ENCODE measurements at places on chromosomes 4 and X.

DNA sequence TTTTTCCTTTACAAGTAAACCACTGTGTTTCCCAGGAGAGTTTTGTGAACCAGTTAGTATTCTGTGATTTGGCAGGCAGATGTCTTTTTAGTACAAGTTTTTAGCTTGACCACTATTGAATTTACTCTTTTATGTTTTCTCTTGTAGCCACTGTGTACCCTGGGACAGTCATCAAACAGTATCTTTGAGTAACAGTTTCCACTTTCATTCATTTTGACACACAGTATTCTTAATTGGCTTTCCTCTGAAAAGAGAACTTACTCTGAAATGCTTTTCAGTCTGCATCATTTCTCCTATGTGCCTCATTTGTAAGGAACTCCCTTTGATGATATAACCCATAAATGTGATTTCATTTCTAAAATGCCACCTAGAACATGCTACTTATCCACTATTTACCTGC is 476.5 kb downstream of the PDGFC start:
- no peak for DNase-seq

- DNase-seq: no peak
Measured at GRCh38 chrX:96683997-96684338, 674 bp upstream of the DIAPH2 start.

DNA sequence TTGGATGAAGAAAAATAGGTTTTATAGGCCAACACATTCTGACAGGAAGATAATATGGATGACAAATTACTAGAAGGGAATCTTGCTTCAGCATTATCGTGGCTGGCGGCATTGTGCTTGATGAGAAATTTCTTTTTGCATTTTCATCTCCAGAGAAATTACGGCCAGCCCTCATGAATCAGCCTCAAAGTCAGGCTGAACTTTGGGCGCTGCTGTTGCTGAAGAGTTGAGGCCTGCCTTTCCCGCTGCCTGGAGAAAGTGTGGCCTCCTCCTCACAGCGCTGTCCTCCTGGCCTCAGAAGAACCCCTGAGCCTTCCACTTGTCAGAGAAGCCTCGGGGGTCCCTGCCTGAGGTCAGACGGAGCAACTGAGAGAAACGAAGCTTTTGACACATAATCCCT is 272.4 kb upstream of the KCNIP4 start:
- no peak for DNase-seq

DNA sequence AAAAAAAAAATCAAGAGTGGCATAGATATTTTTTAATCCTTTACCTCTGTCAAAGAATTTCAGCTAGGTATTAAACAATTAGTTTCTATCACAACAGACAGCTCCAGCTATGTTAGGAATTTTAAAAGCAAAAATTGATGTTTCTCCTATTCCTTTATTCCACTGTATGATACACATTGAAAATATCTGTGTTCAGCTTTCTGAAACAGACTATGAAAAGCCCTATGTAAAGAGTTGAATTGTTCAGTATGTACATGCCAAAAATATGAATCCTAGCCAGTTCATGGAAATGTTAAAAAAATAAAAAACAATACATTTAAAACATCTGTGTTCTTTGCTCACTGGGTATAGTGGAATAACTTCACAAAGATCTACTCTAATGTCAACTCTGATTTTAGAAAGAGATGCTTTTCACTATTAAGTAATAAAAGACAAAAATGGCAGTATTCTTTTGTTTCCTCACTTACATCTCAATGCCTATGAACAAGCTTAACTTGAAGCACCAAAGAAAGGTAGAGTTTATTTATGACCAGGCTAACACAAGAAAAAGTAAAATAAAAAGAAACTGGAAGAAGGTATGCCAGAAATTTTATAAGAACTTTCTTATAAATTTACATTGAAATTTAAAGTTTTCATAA is 32.1 kb downstream of the FBXW7 start:
- no peak for DNase-seq

GRCh38 chrX:14027036-14027435 is 2.7 kb downstream of the GEMIN8 start:
- no peak for DNase-seq

GRCh38 chr4:25330335-25330734 is 17.8 kb downstream of the ZCCHC4 start:
- DNase-seq: no peak

- no peak for DNase-seq
Measured at GRCh38 chr4:40193016-40193571, 3.7 kb upstream of the RHOH start.

- no peak for DNase-seq
Measured at GRCh38 chr4:16443504-16444088, 217.3 kb upstream of the TAPT1 start.

DNA sequence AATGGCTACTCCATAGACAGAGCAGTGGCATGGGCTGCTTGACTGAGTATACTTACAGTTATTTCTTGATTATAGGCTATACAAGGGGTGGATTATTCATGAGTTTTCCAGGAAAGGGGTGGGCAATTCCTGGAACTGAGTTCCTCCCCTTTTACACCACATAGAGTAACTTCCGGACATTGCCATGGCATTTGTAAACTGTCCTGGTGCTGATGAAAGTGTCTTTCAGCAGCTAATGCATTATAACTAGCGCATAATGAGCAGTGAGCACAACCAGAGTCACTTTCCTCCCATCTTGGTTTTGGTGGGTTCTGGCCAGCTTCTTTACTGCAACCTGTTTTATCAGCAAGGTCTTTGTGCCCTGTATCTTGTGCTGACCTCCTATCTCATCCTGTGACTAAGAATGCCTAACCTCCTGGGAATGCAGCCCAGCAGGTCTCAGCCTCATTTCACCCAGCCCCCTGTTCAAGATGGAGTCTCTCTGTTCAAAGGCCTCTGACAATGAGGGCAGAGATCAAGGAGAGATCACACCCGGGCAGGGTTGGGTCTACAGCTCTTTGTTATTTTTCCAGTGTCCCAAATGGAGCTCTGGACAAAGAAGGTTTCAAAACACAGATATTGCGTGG is 468.4 kb upstream of the PRKX start:
- no peak for DNase-seq

DNA sequence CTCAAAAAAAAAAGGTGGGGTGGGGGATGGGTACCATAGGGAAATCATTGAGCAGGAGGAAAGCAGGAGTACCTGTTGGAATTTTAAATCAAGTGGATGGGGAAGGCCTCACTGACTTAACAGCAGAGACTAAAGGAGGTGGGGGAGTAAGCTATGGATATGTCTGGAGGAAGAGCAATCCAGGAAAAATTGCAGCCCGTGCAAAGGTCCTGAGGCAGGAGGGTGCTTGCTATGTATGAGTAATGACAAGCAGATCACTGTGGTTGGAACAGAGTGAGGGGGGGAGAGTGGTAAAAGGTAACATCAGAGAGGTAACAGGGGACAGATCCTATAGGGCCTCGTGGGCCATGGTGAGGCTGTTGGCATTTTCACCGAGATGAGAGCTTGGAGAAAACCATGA is 4.1 kb downstream of the FTSJ1 start:
- no peak for DNase-seq

DNA sequence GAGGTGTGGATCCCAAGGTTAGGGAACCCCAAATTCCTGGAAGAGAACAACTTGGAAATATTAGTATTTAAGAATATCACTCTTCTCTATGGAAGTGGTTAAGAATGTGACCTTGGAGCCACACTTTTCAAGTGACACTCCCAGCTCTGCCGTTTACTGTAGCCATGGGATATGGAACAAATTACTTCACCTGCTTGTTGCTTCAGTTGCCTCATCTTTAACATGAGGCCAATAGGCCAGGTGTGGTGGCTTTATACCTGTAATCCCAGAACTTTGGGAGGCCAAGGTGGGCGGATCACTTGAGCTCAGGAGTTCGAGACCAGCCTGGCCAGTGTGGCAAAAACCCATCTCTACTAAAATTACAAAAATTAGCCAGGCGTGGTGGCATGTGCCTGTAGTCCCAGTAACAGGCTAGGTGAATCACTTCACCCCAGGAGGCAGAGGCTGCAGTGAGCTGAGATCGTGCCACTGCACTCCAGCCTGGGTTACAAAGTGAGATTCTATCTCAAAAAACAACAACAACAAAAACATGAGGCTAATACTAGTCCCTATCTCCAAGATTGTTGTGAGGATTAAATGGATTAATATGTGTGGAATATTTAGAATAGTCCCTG is 13.0 kb downstream of the IL13RA1 start:
- DNase-seq: no peak

DNA sequence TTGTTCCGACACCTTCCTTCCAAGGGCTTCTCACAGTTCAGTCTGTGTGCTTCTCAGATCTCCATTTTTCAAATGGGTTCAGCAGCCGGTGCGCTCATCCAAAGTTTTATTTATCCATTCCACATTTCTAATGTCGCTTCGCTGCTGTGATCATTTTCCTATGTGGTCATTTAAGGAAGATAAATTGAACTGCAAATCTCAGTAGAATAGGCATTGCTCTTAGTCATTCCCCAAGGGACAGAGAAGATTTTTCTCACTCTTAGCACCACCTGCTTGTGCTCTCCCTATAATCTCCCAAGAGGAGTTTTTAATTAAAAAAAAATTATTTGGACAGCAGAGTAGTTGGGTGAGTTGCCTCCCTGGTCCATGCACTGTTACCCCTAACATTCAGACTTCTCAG is 278.9 kb upstream of the GATB start:
- DNase-seq: no peak

DNA sequence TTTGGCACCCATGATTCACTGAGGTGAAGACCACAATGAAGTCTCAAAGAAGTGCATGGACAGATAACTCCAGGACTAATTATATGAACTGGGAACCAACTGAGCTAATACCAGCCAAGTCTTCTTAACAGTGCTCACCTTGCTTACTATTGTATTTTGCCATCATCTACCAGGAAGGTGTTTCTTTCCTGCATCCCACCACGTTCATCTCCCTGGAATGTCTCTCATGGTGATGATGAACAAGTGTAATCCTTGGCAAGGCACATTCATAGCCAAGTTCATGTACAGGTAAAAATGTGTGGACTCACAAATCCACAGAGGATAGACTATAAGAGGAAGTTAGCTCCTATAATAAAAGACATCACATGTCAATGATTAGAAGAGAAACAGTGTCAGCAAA is 489.1 kb downstream of the SMARCA1 start:
- DNase-seq: no peak

DNA sequence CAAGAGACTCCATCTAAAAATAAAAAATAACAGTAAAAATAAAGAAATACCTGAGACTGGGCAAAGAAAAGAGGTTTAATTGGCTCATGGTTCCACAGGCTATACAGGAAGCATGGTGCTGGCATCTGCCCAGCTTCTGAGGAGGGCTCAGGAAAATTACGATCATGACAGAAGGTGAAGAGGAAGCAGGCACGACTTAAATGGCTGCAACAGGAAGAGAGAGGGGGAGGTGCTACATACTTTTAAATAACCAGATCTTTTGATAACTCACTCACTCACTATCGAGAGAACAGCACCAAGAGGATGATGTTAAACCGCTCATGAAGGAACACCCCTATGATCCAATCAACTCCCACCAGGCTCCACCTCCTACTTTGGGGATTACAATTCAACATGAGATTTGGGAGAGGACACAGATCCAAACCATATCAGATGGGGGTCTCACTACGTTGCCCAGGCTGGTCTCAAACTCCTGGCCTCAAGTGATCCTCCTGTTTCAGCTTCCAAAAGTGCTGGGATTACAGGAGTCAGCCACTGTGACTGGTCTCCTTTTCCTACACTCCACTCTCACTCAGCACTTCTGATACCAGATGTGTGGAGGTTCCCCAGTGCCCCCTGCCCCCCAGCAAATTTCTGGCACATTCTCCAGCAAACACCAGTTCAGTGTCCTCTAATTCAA is 11.9 kb upstream of the ZNF157 start:
- no peak for DNase-seq

DNA sequence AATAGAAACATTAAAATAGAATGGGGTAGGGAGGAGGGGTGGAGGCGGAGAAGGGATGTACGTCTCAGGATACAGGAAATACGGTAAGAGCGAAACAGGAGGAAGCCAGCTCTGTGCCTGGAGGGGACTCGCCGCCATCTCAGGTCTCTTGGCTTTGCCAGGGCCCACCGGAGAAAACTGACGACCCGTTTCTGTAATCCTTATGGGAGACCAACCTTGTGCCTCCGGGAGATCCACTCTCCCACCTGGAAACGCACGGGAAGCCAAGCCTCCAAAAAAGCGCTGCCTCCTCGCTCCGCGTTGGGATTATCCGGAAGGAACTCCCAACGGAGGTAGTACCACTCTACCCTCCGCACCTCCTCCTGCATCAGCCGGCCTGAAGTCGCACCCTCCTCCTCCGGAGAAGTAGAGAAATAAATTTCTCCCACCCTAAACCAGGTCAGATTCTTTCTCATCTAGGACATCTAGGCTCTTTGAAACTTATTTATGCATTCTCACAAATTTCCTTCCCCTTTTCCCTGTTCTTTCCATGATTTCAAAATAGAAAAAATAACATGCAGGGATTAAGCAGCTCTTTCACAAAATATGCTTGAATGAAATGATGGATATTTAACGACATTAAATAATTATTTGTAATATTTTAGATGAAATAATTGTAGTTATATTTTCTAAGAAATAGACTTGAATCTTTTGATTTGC is at the start of gene NBDY:
TSS of gene NBDY (plus strand) at position 92 of the 699 bp plus-strand sequence. CDS start at position 203, 111 bp downstream.
- DNase-seq: no peak

DNA sequence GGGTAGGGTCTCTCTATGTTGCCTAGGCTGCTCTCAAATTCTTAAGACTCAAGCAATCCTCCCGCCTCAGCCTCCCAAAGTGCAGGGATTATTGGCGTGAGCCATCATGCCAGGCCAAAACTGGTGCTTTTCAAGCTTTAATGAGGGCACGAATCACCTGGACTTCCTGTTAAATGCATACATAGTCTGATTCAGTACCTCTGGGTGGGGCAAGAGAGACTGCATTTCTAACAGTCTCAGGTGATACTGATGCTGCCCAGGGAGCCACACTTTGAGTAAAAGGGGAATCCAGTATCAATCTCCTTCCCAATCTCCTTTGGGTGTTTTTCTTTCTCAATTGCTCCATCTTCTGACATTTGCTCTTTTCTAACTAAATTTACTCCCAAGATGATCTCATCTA is 96.5 kb downstream of the SH3RF1 start:
- DNase-seq: no peak

GRCh38 chrX:118669435-118669834 is 58.0 kb upstream of the IL13RA1 start:
- no peak for DNase-seq

DNA sequence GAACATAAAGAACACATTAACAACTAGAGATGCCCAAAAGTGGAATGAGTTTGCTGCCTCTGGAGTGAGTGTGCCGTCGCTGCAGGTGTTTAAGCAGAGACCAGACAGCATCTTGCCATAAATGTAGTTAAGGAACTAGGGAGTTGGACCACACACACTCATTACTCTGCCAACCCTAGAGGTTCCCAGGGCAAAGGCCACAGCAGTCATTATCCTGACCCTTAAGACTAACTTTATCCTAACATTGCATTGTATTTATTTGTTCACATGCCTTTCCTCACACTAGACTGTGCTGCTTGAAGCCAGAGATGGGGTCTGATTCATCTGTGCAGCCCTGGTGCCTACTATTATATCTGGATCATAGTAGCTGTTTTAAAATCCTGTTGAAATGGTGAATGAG is 16.9 kb upstream of the PLA2G12A start:
- no peak for DNase-seq

DNA sequence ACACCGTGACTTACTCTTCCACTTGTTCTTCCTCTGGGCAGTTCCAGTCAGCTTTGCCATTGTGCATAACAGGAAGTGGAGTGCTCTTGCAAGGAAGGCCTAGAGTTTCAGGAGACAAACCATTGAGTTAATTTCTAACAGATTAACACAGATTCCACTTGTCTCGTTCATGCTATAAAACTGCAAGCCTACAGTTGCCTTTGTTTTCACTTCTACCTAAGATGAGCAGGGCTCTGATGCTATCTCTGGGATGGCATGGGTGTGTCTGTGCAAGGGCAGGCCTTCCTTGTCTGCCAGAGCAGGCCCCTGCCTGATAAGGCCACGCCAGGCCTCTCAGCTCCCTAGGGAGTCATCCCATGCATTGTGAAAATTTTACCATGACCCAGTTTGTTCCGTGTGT is 67.7 kb upstream of the PGRMC2 start:
- DNase-seq: no peak
